ENCODE measurements at places on chromosomes 7 and 10.
A peak's percentile ranks its signal among the peaks of the same experiment; 100 is the strongest.

- no peak for DNase-seq
These were observed 23.5 kb upstream of the MEOX2 start for GRCh38 chr7:15709978-15710377.

GRCh38 chr10:86708783-86709380, 40.6 kb downstream of the LDB3 start:
- DNase-seq = no peak

DNA sequence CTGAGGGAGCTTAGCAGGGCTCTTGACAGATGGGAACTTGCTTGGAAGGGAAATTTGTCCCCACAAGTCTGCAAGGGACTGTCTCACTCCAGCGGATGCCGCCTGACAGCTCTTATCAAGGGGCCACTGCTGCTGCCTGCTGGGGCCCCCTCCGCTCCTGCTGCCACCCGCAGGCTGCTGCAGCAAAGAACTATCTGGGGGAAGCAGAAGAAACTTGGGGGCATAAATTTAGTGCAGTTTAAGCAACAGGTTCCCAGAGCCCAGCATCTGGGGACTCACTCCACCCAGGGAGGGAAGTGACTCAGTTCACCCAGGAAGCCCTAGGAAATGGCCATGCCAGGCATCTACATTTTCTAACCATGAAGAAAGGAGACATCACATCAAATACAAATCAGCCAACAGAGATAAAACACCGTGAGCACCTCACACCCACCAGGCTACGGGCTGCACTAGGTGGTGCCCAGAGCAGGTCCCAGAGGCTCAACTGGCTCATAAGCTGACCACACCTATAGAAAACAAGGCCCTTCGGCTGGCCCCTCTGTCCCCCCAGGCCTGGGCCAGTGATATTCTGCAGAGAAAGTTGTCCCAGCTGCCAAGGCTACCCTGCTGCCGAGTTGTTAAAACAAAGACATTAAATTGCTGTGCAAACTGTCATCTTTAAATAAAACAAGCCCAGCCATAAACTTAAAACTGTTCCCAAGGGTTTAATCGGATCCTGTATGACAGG, 3.7 kb downstream of the RGS10 start:
- no peak for DNase-seq

- DNase-seq = no peak
These were observed 401 bp downstream of the LRRC27 start for GRCh38 chr10:132332433-132332754.

DNA sequence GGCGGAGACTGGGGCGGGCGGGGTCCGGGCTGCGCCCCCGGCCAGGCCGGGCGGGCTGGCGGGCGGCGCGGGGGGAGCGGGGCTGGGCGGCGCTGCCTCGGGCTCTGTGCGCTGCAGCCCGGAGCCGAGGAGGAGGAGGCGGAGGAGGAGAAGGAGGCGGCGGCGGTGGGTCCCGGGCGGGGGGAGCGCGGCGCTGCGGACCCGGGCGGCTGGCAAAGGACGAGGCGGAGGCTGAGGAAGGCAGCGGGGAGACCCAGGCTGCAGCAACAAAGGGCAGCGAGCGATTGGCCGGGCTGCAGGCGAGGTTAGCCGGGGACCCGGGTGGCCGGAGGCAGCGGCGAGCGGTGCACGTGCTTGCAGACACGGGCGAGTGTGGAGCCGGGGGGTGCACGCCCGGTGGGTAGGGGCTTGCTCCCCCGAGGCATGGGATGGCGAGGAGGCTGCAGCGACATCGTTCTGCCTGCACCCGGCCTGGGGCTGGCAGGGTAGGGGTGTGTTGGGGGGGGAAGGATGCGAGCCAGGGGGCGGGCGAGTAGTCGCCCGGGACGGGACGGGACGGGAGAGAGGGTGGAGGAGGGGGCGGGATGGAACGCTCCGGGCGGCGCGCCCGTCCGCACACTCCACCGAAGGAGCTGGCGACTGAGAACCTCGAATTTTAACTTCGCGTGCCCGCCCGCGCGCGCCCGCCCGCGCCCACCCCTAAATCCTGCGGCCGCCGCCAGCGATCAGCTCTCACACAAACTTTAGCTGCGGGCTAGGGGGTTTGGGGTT, 844 bp upstream of the KAT6B start:
- peak; percentile 47 for DNase-seq

DNA sequence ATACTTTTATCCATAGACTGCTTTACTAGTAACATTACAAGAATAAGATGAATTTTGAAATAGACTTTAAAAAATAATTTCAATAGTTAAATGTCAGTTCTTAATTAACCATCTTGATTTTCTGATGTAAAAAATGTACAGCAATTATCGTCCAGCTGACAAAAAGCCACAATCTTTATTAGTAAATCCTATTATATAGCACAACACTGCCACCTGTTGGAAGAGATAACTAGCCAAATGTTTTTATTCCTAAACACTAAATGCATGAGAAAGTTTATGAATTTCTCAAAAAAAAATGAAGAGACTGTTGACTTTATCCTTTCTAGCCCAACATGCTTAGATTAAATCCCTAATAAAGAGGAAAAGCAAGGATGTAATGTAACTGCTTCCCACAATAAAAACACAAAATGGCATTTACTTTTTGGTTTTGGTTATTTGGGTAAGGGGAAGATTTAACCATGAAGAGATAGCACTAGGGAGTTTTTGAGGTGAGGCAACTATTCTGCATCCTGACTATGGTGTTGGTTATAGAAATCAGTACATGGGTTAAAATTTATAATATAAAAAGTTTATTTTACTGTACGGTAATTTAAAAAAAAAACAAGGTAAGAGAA, 8.0 kb downstream of the COA1 start:
- no peak for DNase-seq

GRCh38 chr10:8633909-8634308, 579.4 kb downstream of the GATA3 start:
- DNase-seq = no peak

- no peak for DNase-seq
These were observed 3.7 kb downstream of the ZNF680 start for GRCh38 chr7:64559206-64559605.

DNA sequence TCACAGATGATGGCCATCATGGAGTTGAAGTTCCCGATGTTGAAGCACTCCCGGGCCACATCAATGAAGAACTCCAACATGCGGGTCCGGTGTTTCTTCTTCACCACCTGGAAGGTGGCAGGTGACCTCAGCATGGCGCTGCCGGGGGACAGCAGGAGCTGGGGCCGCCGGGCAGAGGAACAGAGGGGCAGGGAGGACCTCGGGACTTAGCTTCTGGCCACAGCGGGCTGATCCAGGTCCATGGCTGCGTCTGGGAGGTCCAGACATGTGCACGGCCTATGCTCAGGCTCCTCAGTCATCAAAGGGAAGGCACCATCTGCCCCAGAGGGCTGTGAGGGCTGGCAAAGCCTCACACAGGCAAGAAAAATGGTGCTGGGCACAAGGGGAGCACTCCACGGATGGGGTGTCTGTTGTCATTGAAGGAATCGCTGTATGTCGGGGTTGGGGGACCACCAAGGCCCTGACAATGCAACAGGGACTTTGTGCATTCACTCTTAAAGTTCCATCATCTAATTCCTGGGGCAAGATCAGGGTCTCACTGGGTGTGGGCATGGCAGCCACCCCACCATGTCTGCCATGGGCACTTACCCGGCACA, 60.9 kb downstream of the CSGALNACT2 start:
- DNase-seq = no peak

DNA sequence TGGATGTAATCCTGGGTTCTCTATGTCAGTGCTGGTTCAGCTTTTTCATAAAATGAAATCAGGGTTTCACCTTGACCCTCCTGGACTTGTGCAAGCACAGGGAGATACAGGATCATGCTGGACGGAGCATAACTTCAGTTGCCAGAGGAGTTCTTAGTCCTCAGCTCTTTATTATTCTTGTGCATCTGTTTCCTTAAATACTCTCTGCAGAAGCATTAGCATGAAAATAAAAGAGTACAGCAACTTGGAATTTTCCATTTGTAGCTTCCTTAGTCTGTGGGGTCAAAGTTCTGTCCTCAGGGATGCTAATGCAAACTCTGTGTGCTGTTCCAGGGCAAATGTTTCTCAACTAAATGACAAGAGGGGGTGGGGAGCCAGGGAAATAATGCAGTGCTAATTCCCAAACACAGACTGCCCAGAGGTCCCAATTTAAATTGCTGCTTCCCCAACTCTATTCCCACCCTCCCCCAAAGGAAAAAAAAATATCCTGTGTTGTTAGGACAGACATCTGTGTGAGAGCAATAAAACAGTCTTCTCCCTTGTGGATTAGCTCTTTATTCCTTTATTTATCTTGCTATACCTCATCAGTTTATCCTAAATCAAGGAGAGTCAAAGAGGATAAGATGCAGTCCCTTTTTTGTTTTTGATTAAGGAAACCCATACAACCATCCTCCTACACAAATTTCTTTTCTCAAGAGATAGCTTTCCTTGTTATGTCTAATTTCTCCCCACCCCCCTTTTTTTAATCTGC, 905.0 kb downstream of the LRMDA start:
- DNase-seq = no peak

DNA sequence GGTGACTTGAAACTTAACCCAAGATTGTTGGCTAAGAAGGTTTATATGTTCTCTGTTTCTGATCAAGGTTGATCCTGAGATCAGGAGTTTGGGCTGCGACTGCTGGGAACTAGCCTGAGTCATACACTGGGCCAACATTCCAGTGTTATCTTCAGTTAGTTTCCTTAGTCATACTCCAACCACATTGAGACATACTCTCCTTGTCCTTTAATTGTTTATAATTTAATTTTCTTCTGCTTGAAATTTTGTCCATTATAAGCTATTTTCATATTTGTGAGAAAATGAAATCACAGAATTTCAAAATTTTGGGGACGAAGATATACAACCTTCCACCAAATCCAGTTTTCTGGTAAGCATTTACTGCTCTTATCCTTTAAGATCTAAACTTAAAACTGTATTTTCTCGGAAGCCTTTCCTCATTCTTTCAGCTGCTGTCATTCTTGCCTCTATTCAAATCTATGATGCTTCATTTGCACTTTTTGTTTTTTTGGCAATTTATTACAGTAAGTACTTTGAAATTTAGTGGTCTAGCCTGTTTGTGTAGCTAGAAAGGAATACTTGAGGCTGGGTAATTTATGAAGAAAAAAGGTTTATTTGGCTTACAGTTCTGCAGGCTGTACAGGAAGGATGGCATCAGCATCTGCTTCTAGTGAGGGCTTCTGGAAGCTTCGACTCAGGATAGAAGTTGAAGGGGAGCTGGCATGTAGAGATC, 63.4 kb upstream of the POT1 start:
- no peak for DNase-seq

- DNase-seq = no peak
These were observed 59.7 kb upstream of the PIP4K2A start for GRCh38 chr10:22774102-22774501.

DNA sequence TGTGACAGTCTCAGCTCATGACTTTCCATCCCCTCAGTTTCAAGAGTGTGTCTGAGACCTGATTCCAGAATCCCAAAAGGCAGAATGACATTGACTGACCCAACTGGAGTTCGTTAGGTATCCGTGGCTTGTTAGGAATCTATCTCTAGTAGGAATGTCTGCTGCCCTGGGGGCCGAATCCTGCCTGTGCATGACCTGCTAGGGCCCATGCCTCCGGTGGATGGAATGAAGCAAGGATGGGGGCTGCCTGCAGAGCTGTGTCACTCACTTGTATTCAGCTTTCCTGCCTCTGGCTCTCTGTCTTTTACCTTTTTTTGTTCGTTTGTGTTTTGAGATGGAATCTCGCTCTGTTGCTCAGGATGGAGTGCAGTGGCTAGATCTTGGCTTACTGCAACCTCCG, 129.5 kb downstream of the SDK1 start:
- no peak for DNase-seq

DNA sequence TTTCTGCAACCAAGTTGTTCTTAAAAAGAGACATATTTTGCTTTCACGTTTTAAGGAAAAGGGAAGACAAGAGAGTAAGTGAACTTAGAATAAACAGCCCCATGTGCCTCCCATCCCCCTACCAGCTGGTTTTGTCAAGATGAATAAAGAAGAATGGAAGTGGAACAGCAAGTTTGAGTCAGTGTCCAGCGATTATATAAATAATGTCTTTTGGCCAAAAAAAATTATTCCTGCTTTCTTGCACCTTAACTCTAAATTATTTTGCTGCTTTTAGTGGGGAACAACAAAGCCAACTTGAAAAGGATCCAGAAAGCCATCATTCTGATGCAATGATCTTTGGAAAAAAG, 82.4 kb upstream of the TRIL start:
- no peak for DNase-seq

DNA sequence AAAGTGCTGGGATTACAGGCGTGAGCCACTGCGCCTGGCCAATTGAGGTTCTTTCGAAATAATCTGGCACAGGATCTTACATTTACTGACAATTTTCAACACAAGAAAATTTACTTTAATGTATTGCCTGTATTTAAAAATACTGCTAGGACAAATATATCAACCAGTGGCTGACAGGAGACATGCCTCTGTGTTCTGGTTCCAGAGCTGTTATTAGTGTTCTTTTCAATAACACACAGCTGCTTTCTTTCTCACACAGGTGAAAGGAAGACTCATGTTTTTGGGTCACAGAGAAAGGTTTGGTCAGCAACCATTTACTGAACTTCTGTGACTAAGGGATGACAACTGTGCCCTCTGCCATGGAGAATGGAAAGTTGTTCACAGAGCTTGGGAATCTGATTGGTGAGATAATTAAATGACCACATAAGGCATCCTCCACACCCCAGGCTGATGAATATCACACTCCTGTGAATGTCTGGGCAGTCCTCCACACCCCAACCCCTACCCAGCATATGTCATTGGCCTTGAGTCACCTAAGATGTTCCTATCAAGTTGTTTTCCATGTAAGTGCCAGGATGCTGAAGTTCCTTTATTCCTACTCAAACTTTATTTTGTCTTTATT, 180.1 kb downstream of the RAPGEF5 start:
- no peak for DNase-seq

DNA sequence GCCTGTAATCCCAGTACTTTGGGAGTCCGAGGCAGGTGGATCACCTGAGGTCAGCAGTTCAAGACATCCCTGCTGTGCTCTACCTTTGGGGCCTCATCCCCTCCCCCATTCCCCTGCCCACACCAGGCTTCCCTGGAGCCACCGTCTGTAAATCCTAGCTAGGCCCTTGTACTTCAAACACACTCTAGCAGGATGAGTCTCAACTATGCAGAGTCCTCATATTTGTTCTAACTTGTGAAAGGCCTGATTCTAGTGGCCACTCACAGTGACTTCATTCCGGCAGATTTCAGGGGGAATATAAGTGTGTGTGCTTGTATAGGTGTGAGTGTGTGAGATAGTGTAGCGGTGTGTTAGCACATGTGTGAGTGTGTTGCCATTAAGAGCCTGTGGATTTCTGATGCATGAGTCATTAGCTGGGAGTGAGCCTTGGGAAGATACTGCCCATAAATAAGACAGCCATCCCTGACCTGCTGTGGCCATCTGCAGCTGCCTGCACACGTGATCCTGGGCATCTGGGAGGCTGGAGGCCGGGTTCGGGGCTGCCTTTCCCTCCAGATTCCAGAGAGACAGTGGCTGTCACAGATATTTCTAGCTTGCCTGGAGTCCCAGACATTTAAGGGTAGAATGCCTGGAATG, 1.7 kb upstream of the NEURL1 start:
- DNase-seq = no peak

- DNase-seq = no peak
These were observed 560 bp downstream of the GBF1 start for GRCh38 chr10:102245932-102246251.

Measured in T-cell (primary cell).